ENCODE measurements at places on chromosomes 16 and 17.

DNA sequence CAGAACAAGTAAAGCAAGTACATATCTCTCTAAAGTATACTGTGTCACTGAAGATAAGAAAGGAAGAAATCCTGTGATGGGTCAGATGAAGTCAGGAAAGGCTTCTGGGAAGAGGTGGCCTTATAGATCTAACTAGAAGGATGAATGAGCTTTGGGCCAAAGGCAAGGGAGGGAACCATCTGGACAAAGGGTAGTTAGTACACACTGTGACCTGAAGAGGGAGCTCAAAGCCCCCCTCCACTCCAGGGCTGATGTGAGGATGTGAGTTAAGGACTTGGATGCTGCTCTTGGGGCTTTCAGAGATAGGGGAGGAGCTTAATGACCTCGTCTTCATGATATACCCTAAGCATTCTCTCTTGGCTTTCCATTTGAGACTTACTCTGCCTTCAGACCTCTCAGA lies 185.3 kb upstream of the CACNG3 start:
- DNase-seq, result no peak

- DNase-seq, result no peak
These were observed 145.3 kb downstream of the IRF8 start for GRCh38 chr16:86044241-86044671.

DNA sequence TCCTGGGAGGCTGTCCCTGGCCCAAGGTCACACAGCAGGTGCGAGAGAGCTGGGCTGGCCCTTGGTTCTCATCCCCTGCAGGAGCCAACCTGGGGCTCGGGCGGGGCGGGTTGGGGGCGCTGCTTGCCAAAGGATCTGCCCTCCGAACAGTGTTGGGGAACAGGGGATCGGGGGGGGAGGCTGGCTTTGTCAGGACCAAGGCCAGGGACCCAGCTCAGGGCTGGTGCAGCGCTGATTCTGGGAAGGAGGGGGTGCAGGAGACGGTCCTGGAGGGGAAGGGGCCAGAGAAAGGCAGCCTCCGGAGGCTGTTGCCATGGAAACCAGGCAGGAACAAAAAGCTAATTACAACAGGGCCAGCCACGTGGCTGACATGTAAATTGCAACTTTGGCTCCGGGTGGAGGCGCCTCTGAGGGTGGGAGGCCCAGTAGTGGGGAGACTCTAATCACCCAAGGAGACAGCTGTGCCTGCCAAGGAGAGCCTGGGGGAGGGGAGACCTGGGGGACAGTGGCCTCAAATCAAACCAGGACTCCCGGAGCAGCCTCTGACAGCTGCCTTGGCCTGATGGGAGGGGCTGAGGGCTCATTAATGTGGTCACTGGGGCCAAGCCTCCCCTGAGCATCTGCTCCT lies 1.3 kb downstream of the TUBB3 start:
- no peak for DNase-seq

DNA sequence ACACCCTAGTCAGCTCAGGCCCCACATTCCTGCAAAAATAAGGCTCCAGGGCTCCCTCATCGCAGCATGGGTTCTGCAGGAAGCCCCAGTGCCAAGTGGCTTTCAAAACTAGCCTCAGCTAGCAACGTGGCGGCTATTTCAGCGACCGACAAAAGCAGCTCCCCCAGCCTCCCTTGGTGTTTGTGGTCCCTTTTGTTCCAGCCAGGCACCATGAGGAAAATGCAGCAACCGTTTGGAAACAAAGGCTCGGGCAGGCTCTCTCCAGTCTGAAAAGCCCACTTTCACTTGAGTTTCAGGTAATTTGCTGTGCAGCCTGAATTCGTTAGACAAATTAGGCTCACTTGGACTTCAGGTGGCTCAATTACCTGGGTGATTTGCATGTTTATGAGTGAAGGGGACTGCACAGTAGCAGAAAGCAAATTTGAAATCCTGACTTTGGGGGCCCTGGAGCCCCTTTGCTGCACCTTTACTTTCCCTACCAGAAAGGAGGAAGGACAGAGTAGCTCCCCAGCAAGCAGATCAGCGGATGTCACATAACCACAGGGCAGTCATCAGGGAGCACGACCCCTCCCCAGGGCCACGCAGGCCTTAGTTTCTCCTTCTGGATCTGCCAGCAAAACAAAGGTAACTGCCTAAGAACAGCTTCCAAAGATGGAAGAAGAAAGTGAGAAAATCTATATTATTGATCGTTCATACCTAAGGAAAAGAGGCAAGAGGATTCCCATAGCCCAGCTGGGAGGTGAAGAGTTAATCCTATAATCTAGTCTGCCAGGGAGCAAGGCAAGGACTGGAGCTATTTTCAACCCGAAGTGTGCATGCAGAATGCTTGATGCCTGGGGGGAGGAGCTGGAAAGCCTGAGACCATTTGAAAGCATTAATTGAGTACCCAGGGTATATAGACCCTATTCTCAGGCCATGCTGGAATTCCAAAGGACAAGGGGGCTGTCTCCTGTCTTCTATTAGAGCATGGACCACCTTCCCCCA lies 143.1 kb upstream of the SDK2 start:
- no peak for DNase-seq

DNA sequence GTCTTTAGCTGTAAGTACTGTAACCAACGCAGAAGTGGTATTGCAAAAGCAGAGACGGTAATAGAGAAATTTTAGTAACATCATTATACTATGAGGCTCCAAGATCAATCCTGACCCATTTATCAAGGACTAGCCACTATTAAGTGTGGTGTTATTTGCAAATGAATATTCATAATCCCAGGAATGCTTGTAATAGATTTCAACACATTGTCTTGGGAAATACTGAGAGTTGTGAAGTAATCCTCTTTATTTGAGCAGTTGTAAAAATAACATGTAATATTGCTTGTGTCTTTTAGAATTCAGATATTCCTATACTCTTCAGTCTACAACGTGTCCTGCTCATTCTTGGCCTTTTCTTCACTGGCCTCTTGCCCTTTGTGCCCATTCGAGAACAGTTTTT lies 46.4 kb downstream of the GDPD1 start:
- DNase-seq, result no peak

- no peak for DNase-seq
These were observed 773 bp upstream of the NETO2 start for GRCh38 chr16:47144559-47144877.

DNA sequence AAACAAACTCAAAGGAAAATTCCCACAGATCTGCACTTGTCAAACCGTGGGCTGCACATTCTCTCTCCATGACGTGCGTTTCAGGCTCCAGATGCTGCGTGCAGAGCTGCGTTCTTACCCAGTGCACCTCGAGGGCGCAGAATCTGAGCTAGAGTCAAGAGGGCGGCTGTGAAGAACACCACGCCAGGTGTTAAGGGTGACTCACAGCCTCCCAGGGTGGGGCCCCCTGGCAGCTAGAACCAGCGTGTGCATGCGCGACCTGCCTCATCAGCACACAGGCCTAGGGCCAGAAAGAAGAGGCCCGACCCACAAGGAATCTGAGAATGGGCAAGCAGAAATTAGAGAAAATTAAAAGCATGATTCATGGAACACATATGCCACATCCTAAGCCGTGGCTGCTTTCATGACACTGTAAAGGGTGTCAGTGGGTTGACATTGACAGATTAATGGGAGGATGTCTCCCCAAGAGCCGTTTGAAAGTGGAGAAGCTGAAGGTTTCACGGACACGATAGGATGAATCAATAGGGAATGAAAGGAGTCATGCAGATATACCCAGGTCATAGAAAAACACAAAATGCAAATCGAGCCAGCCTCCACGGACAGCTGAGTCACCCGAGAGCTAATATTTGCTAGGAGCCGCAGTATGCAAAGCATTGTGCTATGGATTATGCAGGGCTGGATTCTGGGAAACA lies 29.0 kb downstream of the MARCHF10 start:
- DNase-seq, result peak; percentile 97

DNA sequence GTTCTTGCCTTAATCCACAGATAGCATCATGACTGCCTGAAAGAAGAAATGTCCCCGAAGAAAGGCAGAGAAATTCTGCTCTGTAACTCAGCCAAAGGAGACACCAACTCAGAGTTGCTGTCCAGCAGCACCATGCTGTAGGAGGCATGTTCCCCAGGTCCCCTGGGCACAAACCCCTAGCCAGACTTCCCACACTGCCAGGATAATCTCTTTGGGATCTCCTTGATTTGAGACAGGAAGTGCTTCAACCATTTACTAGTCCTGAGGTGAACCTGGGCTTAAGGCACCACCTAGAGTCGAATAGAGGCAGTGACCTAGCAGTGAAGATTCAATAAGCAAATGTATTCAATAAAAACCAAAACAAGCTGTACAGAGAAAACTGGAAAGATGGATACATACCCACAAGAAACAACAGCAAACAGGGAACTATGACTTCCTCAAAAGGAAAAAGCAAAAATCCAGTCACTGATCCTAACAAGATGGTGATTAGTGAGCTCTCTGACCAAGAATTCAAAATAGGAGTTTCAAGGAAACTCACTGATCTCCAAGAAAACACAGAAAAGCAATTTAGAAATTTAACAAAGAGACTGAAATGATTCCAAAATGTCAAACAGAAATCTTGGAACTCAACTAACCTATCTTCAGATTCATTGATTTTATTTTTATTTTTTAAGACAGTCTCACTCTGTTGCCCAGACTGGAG lies 5.7 kb downstream of the OR4D2 start:
- DNase-seq, result peak; percentile 18

DNA sequence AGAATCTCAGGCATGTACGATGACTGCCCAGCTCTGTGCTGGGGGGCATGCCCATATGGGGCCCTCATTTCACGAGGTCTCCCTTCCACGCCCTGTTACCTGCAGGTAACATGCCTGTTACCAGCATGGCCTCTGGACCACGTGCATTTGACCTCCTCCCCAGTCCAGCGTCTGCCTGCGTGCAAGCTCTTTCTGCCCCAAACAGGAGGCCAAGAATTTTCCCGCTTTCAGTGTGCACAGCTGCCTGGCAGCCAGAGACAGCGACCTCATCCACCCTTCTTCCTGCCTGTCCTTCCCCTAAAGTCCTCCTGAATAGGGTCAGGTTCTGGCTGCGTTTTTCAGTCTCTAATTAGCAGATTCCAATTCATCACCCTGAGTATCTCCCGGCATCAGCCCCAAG lies 306.5 kb upstream of the ZFHX3 start:
- no peak for DNase-seq

GRCh38 chr16:65679785-65680184 lies 557.9 kb upstream of the CDH11 start:
- no peak for DNase-seq

DNA sequence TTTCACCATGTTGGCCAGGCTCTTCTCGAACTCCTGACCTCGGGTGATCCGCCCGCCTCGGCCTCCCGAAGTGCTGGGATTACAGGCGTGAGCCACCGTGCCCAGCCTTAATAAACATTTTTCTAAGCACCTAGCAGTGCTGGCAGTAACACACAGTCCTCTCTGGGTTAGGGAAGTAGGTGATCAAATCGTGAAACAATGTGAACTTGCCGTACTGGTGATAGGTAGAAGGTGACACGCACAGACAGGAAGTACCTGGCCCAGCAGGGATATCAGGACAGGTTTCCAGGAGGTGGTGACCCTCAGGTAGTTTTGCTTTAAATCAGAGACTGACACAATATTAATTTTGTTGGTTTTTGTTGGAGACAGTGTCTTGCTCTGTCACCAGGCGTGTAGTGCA lies 4.5 kb downstream of the PLD2 start:
- DNase-seq, result no peak

- no peak for DNase-seq
These were observed 43.6 kb upstream of the HAPSTR1 start for GRCh38 chr16:9047689-9048301.

DNA sequence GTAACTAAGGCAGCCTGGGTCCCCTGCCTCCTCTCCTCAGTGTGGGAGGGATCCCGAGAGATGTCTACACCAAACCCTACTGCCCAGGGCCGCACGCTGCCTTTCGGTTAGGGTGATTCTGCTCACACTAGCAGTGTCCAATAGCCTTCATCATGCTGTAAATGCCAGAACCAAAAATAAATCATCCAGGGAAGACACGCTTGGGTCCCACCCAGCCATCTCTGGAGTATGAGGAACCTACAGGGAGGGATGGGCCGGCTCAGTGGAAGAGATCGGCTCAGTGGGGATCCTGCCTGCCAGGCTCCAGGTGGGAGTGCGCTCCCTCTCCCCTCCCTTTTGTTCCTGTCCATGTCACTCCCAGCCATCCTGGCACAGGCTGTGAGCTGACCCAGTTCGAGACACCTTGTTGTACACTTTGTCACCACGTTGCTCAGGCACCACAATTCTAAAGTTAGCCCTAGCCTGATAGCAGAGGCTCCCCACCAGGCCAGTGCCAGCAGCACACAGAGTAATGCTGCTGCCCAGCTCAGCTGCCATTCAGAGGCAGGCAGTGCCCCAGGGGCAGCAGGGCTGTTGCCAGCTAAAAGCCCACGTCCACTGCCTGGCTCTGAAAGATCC lies 24.5 kb downstream of the PEMT start:
- DNase-seq, result no peak

DNA sequence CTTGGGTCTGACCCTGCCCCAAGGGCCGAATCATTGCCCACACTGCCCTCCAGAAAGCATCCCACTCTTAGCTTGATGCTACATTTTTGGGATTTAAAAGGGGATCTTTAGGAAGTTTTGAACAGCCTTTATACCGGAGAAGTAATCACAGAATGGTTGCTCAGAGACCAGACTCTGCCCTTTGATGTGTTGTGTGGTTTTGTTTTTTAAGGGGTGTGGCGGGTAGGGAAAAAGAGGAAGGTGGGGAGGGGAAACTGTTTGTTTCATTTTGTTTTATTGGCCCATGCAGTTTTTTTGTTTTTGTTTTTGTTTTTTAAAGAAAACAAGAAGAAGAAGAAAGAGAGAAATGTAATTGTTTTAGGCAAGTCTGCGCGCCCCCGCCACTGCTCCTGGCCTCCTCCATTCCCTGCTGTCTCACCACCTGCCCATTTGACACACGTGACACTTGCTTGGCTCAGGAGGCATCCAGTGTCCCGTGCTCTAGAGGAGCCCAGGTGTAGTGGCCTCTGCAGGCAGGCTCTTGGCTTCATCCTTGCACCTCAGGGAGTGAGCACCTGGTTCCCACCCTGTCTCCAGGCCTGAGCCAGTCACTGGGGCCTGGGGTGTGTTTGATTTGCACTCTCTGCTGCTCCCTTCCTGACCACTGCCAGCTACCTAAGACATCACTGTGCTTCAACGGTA lies 35.7 kb downstream of the GNAO1 start:
- peak; percentile 26 for DNase-seq

DNA sequence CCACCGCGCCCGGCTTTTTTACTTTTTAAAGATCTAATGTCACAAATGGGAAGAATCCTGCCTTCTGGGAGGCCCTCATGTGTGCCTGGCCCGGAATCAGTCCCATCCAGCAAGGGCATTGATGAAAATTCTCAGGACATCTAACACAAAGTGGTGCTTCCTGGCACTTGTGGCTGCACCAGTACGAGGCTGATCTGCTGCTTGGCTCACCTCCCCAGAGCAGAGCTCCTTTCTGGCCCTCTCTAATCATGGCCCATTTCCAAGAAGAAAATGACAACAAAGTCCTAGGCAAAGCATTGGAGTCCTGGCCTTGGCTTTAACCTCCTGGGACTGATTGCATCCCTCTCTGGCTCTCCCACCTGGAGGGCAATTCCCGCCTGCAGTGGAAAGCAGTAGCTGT lies 50.7 kb upstream of the SIAH1 start:
- DNase-seq, result no peak

- no peak for DNase-seq
These were observed 2.9 kb downstream of the MARCHF10 start for GRCh38 chr17:62805234-62805633.

GRCh38 chr16:66881014-66881417 lies 701 bp downstream of the PDP2 start:
- DNase-seq, result no peak

- DNase-seq, result no peak
These were observed 258.1 kb upstream of the SALL1 start for GRCh38 chr16:51409001-51409675.
